ENCODE measurements at places on chromosomes 3 and 15.
A peak's percentile ranks its signal among the peaks of the same experiment; 100 is the strongest.

GRCh38 chr3:126142652-126143051 lies 37.7 kb downstream of the ALDH1L1 start:
- DNase-seq: no peak

DNA sequence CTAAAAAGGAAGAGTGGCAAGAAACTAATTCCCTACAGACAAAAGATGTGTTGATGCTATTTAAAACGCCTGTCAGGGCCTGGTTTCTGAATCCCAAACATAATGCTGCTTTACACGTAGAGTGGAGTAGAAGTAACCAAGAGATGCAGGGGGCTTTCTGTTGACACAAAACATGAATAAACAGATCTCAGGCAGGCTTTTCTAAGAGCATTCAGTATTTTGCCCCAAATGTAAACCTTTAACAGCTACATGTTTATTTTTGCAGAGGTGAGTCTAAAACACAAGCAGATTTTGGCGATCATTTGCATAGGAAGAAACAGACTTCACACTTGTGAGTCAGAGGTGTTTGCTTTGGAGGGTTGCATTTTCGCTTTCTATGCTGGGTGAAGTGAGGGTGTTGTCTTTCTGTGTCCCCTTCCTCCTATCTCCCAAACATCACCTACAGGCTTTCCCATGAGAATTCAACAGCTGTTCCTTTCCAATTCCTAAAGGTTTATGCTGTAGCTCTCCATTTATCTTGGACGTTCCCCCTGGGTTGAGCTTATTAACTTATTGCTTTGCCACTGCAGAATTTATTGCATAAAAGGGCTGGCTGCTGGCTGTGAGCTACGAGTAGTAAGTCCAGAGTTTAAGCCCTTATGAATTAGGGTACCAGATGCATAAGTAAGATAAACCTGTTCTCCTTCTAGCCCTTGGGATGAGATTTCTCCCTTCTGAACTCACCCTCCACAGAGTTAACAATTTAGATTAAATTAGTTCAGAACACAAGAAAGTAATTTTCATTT lies 156.7 kb downstream of the DIPK2A start:
- no peak for DNase-seq

DNA sequence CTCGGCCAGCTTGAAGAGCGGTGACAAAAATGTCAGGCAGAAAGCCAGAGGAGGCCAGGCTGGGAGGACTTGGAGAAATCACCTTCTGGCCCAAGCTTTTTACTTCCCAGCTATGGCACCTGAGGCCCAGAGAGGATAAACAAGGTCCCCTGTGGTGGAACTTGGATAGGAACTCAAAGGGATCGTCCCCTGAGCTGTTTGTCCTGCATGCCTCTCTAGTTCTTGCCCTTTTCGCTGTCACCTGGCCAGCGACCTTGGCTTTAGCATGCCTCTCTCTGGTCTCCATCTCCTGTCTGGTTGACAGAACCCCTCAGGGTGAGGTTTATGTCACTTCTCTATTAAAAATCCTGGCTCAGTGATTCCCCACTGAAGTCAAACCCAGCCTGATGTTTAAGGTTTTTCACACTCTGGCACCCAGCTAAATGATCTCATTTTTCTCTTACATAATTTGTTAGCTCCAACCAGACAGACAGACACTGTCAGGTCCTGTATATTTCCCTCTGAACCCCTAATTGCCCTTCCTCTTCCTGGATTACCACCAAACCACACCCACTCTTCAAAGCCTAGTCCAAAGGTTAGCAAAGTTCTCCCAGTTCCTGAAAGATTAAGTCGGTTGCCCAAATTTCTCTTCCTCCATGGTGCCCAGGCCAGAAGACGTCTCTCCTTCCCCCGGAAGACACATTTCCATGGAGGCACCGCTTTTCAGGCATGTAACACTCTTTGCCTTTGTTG lies 169.1 kb downstream of the FAM43A start:
- no peak for DNase-seq

- no peak for DNase-seq
Measured at GRCh38 chr15:76963596-76963995, 31.3 kb upstream of the PSTPIP1 start.

DNA sequence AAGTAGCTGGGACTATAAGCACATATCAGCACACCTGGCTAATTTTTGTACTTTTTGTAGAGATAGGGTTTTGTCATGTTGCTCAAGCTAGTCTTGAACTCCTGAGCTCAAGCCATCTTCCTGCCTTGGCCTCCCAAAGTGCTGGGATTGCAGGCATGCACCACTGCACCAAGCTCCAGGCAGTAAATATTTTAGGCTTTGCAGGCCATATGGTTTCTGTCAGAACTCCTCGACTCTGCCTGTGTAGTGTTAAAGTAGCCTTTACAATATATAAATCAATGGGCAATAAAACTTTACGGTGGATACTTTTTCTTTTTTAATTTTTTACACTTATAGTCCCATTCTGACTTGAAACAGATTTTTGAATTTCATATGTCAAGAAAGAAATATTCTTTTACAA lies 41.6 kb downstream of the DAG1 start:
- DNase-seq: no peak

GRCh38 chr15:60751985-60752952 lies 273.3 kb upstream of the ICE2 start:
- DNase-seq: no peak

- no peak for DNase-seq
Measured at GRCh38 chr15:81572190-81572589, 198.2 kb upstream of the TMC3 start.

DNA sequence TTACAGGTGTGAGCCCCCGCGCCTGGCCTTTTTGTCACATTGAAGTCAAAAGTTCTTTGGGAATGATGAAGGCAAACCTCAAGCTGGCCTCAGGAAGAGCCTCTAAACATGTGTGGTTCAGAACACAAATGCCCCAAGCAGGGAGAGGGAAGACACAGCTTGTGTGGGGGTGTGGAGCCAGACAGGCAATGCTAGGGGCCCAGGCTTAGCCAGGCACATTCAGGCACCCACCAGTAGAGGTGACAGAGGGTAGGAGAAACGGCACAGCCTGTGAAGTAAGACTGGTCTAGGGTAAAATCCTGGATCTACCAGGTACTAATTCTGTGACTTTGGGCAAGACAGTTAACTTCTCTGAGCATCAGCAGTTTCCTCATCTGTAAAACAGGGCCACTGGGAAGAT lies 3.5 kb downstream of the HDC start:
- DNase-seq: peak; percentile 18

DNA sequence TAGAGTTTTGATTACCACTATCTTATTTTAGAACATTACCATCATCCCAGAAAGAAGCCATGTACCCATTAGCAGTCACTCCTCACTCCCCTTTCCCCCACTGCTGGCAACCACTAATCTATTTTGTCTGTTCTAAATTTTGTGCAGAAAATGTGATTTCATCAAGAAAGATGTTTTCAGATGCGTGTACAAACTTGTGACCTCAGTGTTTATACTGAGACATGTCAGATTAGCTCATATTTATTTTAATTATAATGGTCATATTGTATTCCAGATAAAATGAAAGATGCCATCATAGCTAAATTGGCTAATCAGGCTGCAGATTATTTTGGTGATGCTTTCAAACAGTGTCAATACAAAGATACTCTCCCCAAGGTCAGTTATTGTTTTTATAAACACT lies 27.8 kb downstream of the PDCD6IP start:
- no peak for DNase-seq

DNA sequence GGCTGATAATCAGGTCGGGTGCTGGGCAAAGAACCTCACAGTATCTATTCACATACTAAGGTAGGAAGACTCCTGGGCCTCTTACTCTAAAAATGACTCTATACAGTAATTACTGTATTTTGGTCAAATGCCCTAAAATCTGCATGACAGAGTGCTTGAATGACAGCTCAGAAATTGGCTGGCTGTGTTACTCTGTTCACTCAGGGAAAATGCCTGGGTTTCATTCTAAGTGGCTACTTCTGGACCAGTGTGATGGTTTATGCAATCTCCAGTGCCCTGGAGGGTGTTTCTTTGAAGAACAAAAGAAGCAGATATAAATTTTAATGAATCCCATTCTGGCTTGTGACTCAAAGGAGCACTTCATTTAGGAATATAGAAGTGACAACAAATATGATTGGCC lies 2.2 kb downstream of the GABRR3 start:
- DNase-seq: no peak

DNA sequence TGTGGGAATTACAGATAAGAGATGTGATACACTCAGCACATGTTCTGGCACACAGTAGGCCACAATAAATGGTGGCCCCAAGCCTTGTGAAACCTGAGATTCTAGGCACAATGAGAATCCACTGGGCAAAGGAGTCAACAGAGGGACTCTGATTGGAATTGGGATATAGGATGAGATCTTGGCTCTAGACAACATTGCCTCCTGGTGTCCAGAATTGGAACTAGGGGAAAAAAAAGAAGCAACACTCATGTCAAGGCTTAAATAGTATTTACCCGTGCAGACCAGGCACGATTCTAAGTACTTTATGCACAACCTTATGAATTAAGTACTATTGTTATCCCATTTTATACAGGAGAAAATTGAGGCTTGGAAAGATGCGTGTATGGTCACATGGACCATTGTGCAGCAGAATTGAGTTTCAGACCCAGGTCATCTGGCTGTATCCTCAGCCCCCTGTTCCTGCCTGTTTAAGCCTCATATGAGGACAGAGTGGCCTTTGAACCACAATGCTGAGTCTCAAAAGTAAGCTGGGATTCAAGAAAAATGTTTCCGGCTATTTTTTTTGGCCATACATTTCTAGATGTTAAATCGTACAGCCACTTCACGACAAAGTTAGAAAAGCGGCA lies 124.8 kb downstream of the SV2B start:
- no peak for DNase-seq

DNA sequence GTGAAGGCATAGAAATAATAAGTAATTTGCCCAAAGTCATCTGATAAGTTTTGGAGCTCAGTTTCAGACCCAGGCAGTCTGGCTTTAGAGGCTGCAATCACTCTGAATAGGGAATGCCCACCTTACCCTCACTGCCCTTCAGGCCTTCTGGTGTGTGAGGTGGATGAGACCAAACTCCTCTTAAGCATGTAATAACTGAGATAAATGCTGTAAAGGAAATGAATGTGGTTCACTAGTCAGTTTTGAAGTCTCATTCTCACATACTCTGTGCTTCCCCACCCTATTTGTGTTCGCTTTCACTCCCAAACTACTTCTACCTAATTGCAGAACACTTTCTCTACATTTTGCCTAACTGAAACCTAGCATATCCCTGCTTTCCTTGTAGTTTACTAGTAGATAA lies 144.1 kb downstream of the FILIP1L start:
- no peak for DNase-seq

GRCh38 chr3:139198929-139199328 lies 144.9 kb upstream of the MRPS22 start:
- DNase-seq: no peak

DNA sequence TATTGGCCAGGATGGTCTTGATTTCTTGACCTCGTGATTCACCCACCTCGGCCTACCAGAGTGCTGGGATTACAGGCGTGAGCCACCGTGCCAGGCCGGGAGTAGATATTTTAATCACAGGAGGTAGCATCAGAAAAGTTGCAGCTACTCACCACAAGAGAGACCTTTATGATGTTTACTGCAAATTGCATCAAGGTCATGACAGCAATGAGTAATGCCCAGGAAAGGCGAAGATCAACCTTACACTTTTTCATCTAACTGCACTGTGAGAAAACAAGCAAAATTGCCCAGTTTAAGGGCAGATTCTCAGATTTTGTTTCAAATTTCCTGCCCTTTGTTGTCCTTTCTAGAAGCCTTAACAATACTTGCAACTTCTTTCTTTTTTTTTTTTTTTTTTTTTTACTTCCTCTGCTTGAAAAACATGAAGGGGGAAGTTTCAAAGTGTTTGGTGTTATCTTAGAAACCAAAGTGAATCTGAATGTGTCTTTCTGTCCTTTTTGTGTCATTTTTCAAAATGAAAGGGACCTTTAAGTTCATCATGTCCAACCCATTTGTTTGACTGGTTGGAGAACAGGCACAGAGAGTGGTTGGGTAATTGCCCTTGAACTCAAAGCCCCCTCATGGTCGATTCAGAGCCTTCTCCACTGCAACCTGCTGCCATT lies 25.0 kb downstream of the TGFBR2 start:
- DNase-seq: peak; percentile 64

DNA sequence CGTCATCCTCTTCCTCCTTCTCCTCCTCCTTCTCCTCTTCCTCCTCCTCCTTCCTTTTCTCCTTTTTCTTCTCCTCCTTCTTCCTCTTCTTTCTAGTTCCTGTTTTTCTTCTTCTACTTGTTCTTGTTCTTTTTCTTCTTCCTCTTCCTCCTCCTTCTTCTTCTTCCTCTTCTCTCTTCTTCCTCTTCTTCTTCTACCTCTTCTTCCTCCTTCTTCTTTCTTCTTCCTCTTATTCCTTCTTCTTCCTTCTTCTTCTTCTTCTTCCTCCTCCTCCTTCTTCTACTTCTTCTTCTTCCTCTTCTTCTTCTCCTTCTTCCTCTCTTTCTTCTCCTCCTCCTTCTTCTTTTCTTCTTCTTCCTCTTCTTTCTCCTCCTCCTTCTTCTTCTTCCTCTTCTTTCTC lies 310.2 kb upstream of the LMCD1 start:
- no peak for DNase-seq

DNA sequence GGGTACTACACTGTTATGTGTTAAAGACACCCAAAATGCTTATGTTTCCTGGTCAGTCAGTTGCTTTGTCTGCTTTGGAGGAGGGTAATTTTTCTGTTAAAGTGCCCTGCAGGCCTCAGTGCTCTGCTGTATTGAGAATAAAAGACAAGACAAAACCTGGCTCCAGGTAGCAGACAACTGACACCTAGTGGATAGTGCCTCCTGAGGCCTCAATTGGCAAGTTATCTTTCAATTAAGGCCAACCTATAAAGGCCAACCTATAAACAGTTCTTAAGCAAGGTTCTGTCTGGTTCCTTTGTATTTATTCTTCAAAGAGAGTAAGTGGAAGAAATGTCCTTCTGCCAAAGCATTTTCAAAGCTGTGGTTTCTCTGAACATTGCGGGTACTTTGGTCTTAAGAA lies 773.8 kb downstream of the MECOM start:
- DNase-seq: no peak

GRCh38 chr3:27720899-27721716 lies 1.0 kb downstream of the EOMES start:
- DNase-seq: no peak
